Hippocampal formation (tissue), 2 donors: ENCODE measurements at places on chromosomes 6 and 20.

- no peak for DNase-seq
These were observed 201.2 kb upstream of the SHLD1 start for GRCh38 chr20:5548902-5549599.

- DNase-seq: no peak
These were observed 24.2 kb upstream of the EFHC1 start for GRCh38 chr6:52395969-52396368.

GRCh38 chr20:22507240-22507961 is 77.0 kb downstream of the FOXA2 start:
- no peak for DNase-seq

DNA sequence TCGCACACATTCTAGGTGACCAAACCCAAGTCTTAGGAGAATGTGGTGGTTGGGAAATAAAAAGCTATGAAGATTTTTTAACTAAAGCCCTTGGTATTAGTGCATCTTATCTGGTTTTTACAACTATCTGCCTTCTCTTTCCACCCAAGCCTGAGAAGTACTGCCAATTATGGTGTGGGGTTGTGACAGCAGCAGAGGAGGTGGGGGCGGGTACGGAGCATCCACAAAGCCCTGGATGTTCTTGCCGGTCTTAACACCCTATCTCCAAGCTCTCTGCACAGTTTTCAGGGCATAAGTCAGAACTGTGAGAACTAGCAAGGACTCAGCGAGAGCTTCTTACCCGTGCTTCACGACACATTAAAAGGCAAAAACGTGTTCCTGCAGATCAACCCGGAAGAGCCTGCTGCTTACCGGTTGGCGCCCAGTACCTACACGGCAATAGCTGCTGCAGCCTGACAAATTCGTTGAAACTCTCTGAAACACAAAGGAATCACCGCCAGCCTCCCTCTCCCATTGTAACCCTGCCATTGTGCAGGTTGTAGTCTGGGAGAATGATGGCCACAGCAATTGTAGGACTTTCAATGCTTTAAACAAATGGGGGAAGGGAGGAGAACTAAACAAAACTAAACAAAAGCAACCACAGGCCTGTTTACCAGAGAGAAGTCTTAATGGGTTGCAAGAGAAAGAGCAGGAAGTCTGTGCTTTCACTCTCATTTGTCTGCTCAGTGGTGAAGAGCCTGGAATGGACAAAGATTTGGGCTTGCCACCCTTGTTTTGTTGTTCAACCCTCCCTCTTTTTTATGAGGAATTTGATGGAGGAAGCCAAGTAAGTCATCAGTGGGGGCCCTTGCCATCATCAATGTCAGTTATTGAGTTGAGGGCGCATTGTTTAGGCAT is 461.0 kb upstream of the JARID2 start:
- no peak for DNase-seq

DNA sequence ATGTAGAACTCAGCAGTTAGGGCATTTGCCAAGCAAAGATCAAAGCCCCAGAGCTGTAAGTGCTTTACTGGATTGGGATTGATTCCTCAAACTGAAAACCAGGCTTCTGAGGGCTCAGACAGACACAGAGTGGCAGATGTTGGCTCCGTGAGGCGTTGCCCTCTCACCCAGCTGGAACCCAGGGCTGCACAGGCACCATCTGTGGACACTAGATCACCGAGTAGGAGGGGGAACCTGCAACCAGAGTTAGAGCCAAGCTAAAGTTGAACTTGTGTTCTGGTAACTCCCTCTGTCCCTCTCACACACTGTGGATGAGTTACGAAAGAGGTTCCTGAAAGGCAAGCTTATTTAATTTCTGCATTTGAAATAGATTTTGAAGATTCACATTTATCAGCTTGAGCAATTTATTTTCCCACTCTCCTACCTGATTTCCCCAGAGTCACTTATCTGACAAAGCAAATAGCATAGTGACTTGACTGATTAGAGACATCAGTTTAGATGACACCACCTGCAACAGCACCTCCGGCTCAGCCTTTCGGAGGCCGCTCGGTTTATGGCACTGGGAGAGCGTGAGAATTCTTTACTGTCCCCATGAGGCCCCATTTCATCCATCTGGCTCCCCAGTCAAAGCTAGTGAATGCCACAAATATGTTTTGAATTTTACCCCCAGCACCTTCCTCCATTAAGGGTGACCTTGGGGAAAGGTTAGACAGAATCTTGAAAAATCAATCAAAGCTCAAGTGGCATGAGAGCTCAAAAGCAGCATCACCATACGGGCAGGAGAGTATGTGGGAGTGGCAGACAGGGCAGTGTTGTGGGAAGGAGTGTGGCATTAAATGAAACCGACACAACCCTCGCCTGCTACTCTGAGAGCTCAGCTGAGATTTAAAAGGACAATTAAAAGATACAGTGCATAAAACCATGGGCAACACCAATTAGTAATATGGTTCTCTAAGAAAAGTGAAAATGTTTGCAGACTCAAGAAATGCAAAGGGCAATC is 48.5 kb downstream of the RPF2 start:
- DNase-seq: no peak

DNA sequence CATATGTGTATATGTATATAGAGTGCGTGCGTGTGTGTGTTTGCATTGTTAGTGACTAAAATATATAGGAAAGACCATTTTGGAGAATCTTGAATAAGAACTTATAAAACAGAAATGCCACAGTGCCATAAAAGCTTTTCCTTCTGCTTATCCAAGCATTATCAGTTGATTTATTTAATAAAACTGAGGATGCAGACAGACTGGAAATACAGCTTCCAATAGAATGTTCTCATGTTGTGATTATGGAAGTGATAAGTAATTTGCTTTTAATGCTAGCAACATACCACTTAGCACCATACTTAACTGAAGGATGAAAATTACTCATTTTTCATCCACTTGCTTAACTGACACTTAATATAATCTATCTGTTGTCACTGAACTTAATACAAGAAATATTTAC is 820.1 kb downstream of the TFAP2A start:
- no peak for DNase-seq

- DNase-seq: no peak
These were observed 123.8 kb upstream of the TMEM170B start for GRCh38 chr6:11413728-11414127.
